HCT116 (cell line): ENCODE measurements at places on chromosomes 12 and 14. TPM values are rescaled to one million over a fixed set of nuclear protein-coding genes. Genes with fewer than 3 reads are reported as not detected.

- H3K27ac ChIP-seq = no peak overlapping the region
- no peaks in the 10 kb centered on the region for H3K4me1 ChIP-seq
- no peaks in the 10 kb centered on the region for H3K27me3 ChIP-seq
- no peak overlapping the region for H3K4me3 ChIP-seq
- DNase-seq = no peak
Observed at GRCh38 chr14:26730929-26731618, 133.2 kb upstream of the NOVA1 start.

DNA sequence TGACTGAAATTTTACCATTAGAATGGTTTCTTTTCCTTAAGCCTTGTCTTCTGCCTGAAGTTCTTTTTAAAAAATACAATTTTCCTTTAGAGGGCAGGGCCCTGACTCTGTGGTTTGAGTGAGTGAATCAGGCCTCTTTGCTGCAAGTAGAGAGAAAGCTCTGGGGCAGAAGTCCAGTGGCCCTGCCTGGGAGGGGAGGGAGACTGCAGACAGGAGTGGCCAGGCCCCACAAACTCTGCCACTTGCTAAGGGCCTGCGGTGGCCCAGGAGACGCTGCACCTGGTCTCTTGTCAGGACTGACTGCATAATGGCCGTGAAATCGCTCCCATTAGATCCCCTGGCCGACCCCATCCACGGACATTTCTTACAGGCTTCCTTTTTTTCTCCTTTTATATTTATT is 25.5 kb downstream of the TSPAN11 start:
- no peak overlapping the region for H3K27ac ChIP-seq
- no peaks in the 10 kb centered on the region for H3K36me3 ChIP-seq
- H3K4me1 ChIP-seq = no peaks in the 10 kb centered on the region
- no peak overlapping the region for H3K4me3 ChIP-seq
- no peaks in the 10 kb centered on the region for H3K27me3 ChIP-seq

DNA sequence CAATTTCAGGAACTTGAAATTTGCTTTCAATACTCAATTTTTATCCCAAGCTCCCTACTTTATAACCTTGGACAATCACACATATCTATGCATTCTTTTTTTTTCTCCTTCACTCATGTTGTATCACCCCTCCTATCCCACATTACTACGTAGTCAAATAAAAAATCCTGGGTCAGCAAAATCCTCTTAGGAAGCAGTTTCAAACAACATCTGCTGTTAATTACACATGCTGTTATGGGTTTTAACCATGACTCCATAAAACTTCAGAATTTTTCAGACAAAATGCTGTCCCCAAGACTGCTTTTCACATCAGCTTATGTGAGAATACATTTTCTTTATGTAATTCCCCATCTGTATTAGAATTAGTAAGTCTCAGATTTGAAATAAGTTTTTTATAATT is 61.7 kb downstream of the LRFN5 start:
- no peaks in the 10 kb centered on the region for H3K36me3 ChIP-seq
- no peaks in the 10 kb centered on the region for H3K27me3 ChIP-seq
- no peak overlapping the region for H3K27ac ChIP-seq
- H3K4me3 ChIP-seq = no peak overlapping the region

DNA sequence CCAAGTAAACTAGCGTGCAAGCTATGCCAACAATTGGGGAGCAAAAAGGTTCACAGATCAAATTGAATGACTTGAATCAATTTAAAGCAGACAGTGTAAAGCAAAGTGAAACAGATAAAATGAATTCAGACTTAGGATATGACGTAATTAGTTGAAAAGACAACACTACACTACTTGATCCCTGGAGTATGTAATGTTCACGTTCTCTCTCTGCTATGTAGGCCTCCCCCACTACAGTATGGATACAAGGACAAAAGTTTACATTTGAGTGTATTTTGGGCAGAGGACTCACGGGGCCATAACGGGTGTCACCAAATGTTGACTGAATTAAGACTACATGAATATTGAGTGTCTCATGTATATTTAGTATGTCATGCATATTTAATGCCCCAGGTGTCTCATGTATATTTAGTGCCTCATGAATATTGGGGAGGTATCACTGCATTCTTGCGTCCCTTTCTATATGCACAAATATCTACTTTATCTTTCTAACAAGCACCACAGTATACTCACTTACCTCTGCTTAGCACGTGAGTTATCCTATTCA is 44.5 kb downstream of the RERGL start:
- H3K4me1 ChIP-seq = no peaks in the 10 kb centered on the region
- no peak overlapping the region for H3K27ac ChIP-seq
- DNase-seq = no peak
- H3K27me3 ChIP-seq = no peaks in the 10 kb centered on the region

The LALBA gene
- total RNA-seq = not detected

GRCh38 chr14:95274279-95274678 is 45.4 kb downstream of the CLMN start:
- H3K4me1 ChIP-seq = peaks cover 25% of the 10 kb centered on the region
- no peaks in the 10 kb centered on the region for H3K27me3 ChIP-seq
- no peak overlapping the region for H3K4me3 ChIP-seq

GRCh38 chr14:54109521-54110120 is 153.0 kb upstream of the BMP4 start:
- peak overlapping the region; percentile 84 for H3K27ac ChIP-seq
- DNase-seq = no peak
- H3K27me3 ChIP-seq = no peaks in the 10 kb centered on the region
- peaks cover 56% of the 10 kb centered on the region for H3K4me1 ChIP-seq
- H3K4me3 ChIP-seq = no peak overlapping the region

DNA sequence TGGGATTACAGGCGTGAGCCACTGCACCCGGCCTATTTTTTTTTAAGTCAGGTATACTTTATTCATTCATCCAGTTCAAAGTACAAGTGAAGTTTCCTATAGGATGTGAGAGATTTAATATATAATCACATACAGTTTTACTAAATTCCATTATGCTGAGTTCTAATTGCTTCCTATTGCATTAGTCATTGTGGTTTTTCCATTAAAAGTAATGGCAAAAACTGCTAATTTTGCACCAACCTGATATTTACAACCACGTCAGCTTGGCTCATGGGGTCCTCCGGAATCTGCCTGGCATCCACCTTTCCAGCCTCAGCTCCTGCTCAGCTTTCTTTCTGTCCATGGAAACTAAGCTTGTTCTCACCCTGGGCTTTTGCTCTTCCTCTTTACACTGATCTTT is 67.0 kb upstream of the CSRP2 start:
- no peaks in the 10 kb centered on the region for H3K27me3 ChIP-seq
- no peaks in the 10 kb centered on the region for H3K4me1 ChIP-seq
- no peak overlapping the region for H3K4me3 ChIP-seq
- no peak overlapping the region for H3K27ac ChIP-seq
- H3K36me3 ChIP-seq = no peaks in the 10 kb centered on the region

DNA sequence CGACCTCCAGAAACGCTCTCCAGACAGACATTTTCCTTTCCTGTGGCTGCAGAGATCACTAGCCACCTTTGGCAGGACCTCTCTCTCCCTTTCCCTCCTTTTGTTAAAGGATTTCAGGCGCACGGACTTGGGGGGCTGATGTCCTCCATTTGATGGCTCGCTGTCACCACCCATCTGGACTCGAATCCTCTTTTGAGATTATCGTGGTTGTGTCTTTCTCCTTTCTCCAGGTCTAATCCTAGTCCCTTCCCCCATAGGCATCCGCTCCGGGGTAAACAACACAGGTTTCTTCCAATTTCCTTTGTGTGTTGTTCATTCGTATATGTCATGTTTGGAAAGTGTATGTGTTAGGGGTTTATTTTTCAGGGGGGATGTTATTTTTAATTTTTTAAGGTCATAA is 56.7 kb upstream of the SLC24A4 start:
- H3K27me3 ChIP-seq = no peaks in the 10 kb centered on the region
- no peak overlapping the region for H3K4me3 ChIP-seq
- no peak for DNase-seq
- no peak overlapping the region for H3K27ac ChIP-seq
- no peaks in the 10 kb centered on the region for H3K36me3 ChIP-seq

GRCh38 chr12:94080341-94081009 is 67.9 kb upstream of the PLXNC1 start:
- no peaks in the 10 kb centered on the region for H3K27me3 ChIP-seq
- no peak overlapping the region for H3K4me3 ChIP-seq
- no peaks in the 10 kb centered on the region for H3K4me1 ChIP-seq
- DNase-seq = no peak
- no peak overlapping the region for H3K27ac ChIP-seq
- H3K36me3 ChIP-seq = no peaks in the 10 kb centered on the region

The C12orf54 gene
- total RNA-seq = not detected

GRCh38 chr12:66119229-66119869 is 11.2 kb downstream of the LLPH start:
- no peak for DNase-seq
- no peak overlapping the region for H3K4me3 ChIP-seq
- H3K36me3 ChIP-seq = peaks cover 16% of the 10 kb centered on the region
- H3K27me3 ChIP-seq = no peaks in the 10 kb centered on the region
- no peak overlapping the region for H3K27ac ChIP-seq

GRCh38 chr12:95551913-95552516 is 739 bp upstream of the USP44 start:
- no peak for DNase-seq
- H3K4me3 ChIP-seq = no peak overlapping the region
- H3K36me3 ChIP-seq = no peaks in the 10 kb centered on the region
- H3K27me3 ChIP-seq = no peaks in the 10 kb centered on the region
- H3K27ac ChIP-seq = no peak overlapping the region

DNA sequence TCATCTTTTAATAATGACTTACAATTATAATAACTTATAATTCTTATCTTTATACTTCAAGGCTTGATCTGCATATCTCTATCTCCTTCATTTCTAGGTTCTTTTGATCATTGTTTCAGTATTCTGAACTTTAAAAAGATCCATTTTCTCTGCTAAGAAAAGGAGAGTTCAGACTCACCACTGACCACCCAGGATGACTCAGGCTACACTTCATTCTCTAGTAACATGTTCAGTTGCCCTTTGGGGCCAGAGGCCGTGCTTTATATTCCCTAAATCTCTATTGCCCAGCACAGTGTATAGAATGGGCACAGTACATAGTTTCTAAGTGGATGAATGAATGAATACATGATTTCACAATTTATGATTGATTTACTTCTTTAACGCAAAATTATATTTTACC is 268.7 kb downstream of the AKAP6 start:
- peaks cover 31% of the 10 kb centered on the region for H3K27me3 ChIP-seq
- no peak for DNase-seq
- no peaks in the 10 kb centered on the region for H3K4me1 ChIP-seq

DNA sequence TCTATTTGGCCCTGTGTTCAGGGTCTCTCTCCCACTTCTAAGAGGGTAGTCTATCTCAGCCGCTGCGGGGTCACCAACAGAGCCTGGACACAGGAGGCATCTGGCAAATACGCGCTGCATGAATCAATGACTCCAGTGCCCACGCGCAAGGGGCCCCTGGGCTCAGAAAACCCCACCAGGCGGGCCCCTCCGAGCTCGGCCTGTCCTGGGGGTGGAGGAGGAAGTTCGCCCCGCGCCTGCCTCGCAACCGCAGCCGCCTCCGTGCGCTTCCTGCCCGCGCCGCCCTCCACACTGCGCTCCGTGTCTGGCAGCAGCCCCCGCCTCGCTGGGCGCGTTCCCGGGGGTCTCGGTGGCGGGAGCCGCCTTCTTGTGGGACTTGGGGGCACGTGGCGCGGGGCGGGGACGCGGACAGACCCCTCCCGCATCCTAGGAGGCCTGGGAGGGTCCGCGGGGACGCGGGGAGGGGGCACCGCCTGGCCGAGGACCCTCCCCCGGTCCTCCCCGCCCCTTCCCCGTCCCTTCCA is 811 bp upstream of the FBRSL1 start:
- peak overlapping the region; percentile 38 for H3K4me3 ChIP-seq
- H3K4me1 ChIP-seq = peaks cover 41% of the 10 kb centered on the region
- no peak for DNase-seq
- H3K27me3 ChIP-seq = no peaks in the 10 kb centered on the region
- H3K36me3 ChIP-seq = peaks cover 5% of the 10 kb centered on the region; the same call in 1 of the 2 replicates

The RNASE4 gene
- 3.9 TPM for total RNA-seq
